Left renal pelvis (tissue), 4 donors: ENCODE measurements at places on chromosomes 5 and 9. TPM values are rescaled to one million over a fixed set of nuclear protein-coding genes. Genes with fewer than 3 reads are reported as not detected.

ZNF454 gene
- polyA plus RNA-seq, result 6.2 TPM

DNA sequence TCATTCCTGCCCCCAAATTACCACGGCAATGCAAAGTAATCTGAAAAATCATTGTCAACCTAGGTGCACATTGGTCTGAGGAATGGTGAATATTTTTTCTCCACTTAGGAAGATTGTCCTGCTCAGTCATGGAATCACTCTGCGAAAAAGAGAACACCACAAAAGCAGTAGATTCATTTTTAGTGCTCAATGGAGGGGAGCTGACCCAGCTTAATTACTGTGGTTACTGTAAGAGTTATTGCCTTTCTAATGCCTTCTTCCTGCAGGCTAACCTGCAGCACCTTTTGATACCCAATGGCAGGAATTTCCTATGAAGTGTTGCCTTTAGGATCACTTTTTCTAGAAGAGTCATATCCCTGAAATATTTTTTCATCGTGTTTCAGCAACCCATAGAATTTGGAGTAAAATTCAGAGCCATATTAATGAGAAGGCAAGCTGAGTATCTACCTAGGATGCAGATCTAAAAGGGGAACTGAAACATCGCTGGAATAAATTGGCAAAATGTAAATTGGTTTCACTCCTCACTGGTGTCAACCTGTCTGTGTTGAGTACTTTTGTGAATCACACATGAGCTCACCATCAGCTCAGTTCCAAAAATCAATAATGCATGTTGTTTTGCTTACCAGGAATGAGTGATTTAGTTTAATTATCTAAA, 464.5 kb downstream of the CSNK1G3 start:
- no peak for DNase-seq

DNA sequence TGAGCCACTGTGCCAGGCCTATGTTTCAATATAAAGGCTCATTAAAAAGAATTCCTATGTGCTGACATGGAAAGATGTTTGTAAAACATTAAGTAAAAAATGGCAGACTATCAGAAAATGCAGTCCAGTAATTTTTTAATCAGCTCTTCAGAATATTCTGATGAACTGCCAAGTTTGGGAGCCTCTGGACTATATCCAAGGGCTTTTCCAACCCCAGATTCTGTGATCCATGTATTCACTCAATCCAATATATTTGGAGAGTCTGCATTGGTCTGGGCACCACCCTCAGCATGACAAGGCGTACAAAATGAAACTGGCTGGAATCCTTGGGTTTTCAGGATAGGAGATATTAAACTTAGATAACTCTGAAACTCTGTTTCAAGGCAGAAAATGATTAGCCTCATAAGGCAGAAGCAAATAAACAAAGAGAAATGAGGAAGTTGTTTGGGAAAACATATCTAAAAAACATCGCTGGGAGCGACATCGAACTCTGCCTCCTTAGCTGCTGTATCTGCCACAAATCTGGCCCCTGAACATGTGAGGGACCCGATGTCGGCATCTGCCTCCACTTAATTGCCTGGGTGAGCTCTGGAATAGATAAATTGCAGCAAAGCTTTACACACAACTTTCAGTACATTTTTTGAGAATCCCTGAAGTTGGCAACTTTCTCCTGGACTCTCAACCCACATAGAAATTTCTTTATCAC, 14.4 kb downstream of the PDE6A start:
- no peak for DNase-seq

PRSS3 gene
- 1.7 TPM for polyA plus RNA-seq

DNA sequence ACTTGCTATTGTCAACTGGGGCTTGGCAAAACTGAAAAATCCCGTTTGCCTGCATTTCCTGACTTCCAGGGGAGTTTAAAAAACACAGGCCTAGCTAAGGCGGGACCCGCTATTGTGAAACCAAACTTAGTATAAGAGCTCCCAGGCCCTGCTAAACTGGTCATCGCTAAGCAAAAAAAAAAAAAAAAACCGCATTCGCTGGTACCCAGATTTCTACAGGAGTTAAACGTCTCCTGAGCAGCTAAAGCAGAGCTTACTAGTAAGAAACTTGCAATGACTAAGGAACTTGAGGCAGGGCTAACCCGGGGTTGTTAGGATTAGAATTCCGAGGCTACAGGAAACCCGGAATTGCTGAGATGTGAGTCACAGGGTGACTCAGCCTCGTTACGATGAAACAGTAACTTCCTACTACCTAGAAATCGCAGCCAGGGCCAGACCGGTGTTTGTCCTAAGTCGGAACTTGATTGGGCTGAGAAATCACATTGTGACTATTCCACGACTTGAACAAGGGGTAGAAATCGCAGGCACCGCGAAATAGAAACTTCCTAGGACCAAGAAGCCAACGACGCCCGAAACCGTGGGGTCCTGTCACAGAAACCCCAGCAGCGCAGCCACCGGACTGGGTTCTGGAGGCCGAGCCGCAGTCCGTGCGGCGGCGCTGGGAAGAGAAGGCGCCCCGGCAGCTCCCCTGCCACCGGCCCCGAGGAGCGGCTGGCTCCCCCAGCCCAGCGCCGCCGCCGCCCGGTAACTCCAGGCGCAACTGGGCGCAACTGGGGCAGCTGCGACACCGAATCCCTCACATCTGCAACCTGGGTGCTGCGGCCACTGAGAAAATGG, 89.4 kb downstream of the ANXA2R start:
- peak; percentile 22 for DNase-seq

DNA sequence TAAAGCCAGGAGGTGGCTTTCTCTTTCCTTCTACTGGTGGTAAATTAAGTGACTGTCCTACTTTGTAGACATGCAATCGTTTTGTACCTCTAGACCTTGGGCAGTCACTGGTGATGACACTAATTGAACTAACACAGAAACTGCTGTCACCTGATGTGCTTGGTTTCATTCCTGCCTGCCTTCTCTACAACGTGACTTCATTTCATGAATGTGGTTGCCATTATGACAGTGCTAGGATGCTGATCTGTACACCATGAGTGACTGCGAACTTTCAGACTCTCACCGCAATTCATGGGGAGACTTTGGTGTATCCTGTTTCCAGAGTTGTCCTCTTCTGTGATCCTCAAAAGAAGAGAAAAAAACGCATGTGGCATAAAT, 47.5 kb downstream of the UBE2QL1 start:
- no peak for DNase-seq

GRCh38 chr5:180619563-180619915, 28.2 kb upstream of the SCGB3A1 start:
- no peak for DNase-seq

GRCh38 chr5:134411546-134412266, at the start of gene CDKN2AIPNL:
Gene CDKN2AIPNL, minus strand, starts transcription at chr5:134411881. Its CDS starts 27 bp downstream, at chr5:134411854.
- peak; percentile 71 for DNase-seq

- DNase-seq, result no peak
Measured at GRCh38 chr9:114072184-114073140, 5.6 kb downstream of the AMBP start.

DNA sequence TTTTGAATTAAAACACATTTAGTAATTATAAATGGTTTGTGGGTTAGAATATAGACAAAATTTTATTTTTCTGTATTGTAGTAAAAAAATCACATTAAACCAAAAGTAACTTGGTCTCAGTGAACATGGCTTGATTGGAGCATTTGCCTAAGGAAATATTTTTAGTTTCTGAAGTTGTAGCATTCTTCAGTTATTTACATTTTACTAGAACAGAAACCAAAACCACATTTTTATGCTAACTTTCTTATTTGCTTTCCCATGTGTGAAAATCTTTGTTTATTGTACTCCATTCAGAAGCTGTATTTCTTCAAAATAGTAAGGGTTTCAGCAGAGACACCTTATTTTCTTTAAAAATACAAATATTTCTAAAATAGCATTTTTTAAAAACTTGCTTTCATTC, 129.9 kb downstream of the SGCD start:
- no peak for DNase-seq

DNA sequence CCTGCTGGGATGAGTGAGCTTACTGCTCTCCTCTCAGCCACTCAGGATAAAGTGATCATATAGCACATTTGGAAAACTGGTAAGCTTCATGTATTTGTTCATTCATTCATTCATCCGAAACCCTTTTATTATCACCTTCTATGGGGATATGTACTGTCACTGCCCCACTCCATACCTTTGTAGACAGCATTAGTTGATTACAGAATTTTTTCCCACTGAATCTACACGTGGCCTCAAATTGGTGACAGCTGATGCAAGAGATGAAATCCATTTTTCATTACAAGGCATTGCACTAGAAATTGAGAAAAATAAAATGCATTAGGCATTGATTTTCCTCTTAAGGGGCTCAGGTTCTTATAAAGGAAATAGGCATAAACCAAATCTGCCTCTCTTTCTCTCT, 9.7 kb downstream of the GRIA1 start:
- no peak for DNase-seq

GRCh38 chr5:167412556-167412955, 878.9 kb upstream of the WWC1 start:
- no peak for DNase-seq

GRCh38 chr9:32820322-32820721, 37.0 kb downstream of the TMEM215 start:
- DNase-seq, result no peak

DNA sequence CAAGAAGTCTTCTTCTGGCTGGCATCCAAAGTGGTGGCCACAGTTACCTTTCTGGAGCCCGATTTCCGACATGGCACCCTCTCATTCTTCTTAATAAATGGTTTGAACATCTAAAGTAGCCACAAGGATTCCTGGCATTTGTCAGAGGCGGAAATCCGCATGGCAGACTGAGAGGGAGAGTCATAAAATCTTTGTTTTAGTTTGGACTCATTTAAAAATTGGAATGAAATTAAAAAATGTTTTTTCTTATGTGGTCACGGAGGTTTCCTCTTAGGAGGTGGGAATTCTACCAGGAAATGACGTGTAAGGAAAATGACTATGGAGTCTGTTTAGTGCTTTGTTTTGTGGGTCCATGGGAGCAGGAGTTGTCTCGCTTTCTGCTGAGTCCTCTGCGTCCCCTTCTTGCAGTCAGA, 133.0 kb upstream of the PTCH1 start:
- DNase-seq, result no peak

DNA sequence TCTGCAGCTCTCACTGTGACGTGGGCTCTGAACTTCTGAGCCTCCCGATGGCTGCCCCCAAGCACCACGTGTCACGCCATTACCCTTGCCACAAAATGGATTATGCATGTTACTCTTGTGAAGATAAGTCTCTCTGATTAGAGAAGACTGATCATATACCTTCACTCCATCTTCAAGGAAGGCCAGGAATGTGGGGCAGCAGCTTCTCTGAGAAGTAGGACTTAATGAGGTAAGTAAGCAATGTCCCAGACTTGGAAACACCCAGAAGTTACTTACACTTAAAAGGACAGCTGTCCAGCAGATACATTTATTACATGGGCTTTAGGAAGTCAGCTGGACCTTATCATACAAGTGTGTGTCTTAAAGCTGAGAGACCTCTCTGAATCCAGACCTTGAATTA, 155.0 kb downstream of the FGF1 start:
- no peak for DNase-seq

CTSV gene
- 36.3 TPM for polyA plus RNA-seq
